Activated naive CD4-positive, alpha-beta T cell (primary cell): ENCODE measurements at places on chromosomes 2 and 18.

- DNase-seq = no peak
Measured at GRCh38 chr2:109168086-109168485, 39.1 kb downstream of the SH3RF3 start.

DNA sequence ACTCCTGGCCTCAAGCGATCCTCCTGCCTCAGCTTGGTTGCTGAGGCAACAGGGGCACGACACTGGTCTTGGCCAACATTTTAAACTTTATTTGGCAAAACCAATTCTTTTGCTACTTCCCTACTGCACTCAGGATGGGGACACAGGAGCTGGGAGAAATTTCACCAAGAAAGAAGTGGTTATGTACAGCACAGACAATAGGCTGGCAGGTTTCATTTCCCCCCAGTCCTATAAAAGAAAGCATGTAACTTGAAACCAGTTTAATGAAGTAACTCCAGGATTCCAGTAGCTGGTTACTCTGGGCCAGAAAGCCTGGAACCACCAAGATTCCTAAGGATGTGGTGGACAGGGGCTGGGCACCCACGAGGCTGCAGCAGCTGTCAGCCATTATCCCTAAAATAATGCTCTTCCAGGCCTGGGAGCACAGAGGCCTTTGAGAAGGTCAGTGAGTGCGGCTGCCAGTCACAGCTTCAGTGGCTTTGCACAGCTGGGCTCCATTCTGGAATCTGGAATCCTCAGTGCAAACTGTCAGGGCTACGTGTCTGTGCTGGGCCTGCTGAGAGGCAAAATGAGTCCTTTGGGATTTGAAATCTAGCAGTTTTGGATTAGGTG lies 142.3 kb upstream of the ITGA6 start:
- no peak for DNase-seq

- no peak for DNase-seq
Measured at GRCh38 chr18:40917056-40917455, 1038.0 kb upstream of the PIK3C3 start.

DNA sequence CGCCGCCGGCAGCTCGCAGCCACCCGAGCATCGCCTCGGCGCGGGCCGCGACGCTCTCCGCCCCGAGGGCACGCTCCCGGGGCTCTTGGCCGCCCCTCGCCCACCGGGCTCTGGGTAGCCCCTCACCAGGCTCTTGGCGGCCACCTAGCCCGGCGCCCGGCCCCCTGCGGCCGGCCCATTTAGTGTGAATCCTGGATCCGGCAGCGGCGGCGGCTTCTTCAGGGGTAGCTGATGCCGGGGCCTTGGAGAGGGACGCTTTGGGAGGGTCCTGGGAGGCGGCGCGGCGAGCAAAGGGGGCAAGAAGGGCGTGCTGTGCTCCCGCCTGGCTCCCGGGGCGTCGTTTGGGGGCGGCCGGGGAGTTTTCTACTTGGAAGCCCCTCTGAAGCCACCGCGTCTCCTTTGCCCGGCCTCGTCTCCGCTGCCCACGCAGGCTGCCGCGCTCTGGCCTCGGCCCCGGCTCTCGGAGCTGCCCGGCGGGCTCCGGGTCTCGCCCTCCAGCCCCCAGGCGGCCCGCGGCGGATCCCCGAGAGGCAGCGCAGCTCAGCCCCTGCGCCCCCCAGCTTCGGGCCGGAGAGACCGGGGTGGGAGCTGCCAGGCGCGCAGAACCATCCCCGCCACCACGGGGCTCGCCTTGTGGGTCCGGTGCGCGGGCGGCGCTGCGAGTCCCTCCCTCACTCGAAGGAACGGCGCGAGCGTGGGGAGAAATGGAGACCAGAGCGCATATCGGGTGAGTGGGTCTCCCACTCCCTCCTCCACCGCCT lies 509 bp downstream of the PIEZO2 start:
- no peak for DNase-seq

- DNase-seq = no peak
Measured at GRCh38 chr18:48889115-48889941, 61.4 kb downstream of the SMAD7 start.

- DNase-seq = no peak
Measured at GRCh38 chr2:112910219-112910618, 746 bp upstream of the IL37 start.

- DNase-seq = no peak
Measured at GRCh38 chr2:200814276-200814815, 2.6 kb downstream of the BZW1 start.

DNA sequence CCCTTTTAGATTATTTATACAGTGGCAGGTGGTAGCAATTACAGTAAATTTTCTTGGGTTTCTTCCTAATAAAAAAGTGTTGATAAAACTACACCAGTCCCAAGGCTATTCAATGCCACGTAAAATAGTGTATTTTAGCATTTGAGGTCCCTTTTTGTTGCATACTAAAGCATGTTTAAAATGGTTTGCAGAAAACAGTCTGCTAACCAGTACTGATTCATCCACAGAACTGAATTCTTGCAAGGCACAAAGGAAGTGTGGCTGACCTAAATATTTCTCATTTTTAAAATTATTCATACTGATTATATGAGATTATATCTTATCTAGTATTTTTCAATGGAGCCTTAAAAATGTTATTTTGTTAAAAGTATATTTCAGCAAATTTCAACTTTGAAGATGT lies 98.1 kb downstream of the SMAD2 start:
- no peak for DNase-seq

DNA sequence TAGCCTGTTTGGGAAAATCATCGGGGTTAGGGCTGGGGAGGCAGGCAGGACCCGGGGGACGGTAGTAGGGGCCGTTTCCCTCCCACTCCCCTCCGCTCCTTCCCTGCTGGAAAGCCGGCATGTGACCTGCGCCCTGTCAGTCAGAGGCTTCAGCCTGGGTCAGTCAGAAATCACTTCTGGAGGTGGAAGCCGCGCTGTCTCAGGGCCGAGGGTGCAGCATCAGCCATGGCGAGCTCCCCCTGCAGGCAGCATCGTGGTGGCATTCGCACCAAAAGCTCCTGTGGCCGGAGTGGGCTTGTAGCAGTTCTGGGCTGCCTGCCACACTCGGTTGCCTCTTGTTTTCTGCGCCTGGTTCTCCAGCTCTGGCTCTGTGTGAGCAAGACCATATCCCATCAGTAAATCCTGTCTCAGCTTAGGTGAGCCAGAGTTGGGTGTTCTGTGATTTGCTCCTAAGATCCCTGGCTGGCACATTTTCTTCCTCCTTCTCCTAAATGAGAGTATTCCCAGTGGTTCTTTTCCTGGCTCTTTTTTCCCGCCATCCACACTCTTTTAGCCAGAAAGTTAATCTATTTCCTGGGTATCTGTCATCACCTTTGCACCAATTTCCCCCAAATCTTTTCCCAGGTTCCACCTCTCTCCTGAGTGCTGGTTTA lies 123.9 kb upstream of the CD302 start:
- peak; percentile 40 for DNase-seq

GRCh38 chr18:64416990-64417389 lies 268.1 kb upstream of the LINC00305 start:
- DNase-seq = no peak

DNA sequence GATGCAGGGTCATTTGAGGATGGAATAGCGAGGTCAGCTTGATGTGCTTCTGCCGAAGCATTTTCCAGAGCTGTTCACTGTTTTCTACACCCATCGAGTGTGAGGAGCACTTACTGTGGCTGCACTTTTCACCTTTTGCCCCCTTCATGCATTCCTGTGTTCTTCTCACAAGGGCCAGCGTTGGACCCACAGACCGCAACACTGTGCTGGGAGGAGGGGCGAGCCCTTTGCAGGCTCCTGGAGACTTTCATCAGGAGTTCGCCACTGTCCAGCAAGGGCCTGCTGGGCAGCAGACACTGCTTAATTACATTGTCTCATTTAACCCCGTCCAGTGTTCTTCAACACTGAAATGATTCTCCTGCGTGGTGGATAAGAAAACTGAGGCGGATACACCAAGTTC lies 29.9 kb downstream of the CYP26B1 start:
- no peak for DNase-seq

- DNase-seq = no peak
Measured at GRCh38 chr2:142694282-142694681, 183.2 kb upstream of the KYNU start.

- no peak for DNase-seq
Measured at GRCh38 chr2:3839476-3839875, 136.1 kb downstream of the DCDC2C start.

DNA sequence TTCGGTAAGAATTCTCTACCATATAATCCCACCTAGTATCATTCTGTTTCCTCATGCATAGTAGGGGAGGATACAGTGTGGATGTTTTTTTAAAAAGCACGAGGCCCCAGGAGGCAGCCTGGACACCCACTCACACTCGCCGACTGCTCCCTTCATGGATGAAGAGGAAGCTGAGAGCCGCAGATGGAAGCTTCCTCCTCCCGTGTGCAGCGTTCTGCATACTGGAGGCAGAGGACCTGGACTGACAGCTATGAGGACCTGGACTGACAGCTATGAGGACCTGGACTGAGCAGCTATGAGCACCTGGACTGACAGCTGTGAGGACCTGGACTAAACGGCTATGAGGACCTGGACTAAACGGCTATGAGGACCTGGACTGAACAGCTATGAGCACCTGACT lies 234.4 kb downstream of the NDUFA10 start:
- DNase-seq = no peak

DNA sequence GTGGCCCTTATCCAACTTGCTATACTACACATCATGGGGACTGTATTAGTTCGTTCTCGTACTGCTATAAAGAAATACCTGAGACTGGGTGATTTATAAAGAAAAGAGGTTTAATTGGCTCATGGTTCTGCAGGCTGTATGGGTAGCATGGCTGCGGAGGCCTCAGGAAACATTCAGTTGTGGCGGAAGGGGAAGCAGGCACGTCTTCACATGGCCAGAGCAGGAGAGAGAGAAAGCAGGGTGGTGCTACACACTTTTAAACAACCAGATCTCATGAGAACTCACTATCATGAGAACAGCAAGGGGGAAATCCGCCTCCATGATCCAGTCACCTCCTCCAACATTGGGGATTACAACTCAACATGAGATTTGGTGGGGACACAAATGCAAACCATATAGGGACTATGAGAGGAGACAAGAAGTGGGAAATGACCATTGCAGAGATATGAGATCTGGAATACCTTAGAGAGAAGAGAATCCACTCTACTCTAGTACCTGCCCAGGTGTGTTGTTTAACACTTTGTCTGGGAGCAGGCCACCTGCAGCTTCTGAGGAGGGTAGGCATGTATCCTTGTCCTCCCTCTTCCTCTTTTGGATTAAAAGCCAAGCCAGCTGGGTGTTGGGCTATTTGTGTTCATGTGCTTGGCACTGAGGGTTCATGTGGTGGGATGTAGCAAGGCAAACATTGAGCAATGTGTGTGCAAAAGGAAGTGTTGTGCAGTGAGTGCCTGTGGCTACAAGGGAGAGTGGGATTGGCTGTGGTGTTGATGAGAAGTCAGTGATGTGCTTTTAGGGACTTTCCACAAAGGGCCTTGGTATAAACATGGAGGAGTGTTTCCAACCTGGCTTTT lies 22.8 kb downstream of the TTLL4 start:
- no peak for DNase-seq

GRCh38 chr2:11568436-11568835 lies 34.6 kb downstream of the GREB1 start:
- DNase-seq = no peak

GRCh38 chr2:164984428-164984827 lies 29.1 kb upstream of the SLC38A11 start:
- DNase-seq = no peak

DNA sequence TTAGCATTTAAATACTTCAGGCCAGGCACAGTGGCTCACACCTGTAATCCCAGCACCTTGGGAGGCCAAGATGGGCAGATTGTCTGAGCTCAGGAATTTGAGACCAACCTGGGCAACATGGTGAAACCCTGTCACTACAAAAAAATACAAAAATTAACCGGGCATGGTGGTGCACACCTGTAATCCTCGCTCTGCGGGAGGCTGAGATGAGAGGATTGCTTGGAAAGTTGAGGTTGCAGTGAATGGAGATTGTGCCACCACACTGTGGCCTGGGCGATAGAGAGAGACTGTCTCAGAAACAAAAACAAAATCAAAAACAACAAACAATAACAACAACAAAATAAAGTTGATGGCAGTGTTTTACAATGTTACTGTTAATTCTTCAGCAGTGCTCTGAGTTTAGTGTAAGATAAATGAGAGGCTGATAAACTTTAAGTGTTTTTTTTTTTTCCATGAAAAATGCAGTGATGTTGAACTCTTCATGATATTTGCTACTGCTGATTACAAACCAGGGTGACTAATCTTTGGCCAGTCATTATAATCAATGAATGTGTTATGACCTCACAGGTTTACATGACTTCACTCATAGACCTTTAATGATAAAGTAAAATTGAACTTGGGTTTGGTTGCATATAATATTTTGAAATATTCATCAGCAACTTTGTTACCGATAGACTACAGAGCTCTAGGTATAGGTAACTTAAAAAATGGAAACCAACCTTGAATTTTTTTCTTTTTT lies 2.5 kb downstream of the ITGAV start:
- DNase-seq = no peak

GRCh38 chr2:29871541-29871940 lies 49.8 kb downstream of the ALK start:
- no peak for DNase-seq

GRCh38 chr2:24253303-24253919 lies 78.6 kb downstream of the FAM228A start:
- no peak for DNase-seq

- DNase-seq = no peak
Measured at GRCh38 chr18:60096428-60096827, 196.6 kb downstream of the PMAIP1 start.

DNA sequence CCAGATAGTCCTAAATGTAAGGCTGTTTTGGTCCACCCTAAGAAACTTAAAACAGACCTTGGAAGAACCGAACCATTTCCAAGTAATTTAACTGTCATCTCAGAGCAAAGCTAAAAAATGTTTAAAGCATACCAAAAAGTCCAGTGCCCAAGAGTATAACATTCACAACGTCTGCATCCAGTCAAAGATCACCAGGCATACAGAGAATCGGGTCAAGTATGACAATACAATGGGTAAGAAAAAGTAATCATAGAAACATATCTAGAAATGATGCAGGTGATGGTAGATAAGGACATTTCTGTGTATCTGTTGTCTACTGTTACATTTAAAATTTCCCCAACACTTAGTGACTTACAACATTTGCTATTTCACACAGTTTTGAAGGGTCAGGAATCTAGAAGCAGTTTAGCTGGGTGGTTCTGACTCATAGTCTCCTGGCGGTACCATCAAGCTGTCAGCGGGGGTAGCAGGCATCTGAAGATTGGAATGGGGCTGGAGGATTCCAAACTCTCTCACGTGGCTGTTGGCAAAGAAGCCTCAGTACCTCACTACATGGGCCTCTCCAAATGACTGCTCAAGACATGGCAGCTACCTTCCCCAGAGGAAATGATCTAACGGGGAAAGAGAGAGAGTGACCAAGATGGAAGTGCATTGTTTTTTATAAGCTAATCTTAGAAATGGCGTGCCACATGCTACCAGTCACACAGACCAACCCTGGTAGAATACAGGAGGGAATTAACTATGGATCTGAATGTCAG lies 36.6 kb upstream of the DYNC2LI1 start:
- DNase-seq = no peak

GRCh38 chr2:102141011-102141943 lies 1.3 kb upstream of the IL1R1 start:
- no peak for DNase-seq

GRCh38 chr2:65686928-65687521 lies 254.6 kb upstream of the SPRED2 start:
- DNase-seq = no peak

GRCh38 chr18:23650968-23651927 lies 11.5 kb downstream of the ANKRD29 start:
- no peak for DNase-seq
